Stimulated activated CD8-positive, alpha-beta memory T cell treated with anti-CD3 and anti-CD28 coated beads, Interleukin-4, amount 100 ng/mL, for 1 hour (primary cell): ENCODE measurements at places on chromosomes 2 and 18.

DNA sequence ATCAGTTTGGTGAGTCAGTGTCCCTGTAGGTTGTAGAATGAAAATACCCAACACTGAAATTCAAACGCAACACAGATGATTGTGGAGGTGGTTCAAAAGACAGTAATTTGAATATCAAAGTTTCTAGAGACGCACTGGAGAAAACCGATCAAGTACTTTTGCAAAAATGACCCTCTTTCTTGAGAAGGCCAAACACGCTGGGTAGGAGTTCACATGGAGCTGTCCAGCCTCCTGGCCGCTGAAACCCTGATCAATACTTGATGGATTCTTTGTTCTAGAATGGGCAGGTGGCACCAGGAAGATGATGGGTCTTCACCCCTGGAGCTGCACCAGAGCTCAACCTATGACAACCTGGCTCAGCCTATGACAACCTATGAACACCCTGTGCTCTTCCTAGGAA is 39.7 kb upstream of the UBE2F start:
- DNase-seq = no peak

DNA sequence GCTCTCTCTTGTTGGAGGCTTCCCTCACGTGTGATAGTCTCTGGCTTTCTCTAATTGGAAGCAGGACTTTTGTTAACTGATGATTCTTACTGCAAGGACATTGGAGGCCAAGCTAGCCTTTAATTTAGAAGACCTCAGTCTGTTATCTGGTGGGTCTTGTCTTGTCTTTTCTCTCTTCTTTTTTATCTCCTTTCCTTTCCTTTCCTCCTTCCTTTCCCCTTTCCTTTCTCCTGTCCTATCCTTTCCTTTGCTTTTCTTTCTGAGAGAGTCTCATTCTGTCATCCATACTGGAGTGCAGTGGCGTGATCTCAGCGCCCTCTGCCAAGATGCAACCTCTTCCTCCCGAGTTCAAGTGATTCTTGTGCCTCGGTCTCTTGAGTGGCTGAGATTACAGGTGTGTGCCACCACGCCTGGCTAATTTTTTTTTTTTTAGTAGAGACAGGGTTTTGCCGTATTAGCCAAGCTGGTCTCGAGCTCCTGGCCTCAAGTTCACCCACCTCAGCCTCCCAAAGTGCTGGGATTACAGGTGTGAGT is 18.1 kb downstream of the CCNYL1 start:
- DNase-seq = no peak

DNA sequence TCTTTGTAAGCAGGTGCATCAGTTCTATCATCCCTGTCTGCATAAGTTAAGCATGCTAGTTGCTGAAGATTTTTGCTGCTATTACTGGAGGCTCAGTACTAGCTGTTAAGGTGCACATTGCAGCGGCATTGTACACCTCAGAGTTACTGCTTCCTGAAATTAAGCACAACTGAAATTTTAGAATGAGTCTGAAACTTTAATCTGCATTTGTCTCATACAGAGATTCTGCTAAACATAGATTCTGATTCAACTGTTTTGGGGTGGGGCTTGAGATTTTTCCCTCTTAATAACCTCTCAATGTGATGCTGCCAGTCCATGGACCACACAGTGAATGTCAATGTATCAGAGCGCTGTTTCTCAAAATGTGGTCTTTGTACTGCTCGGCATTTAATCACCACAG is 585.7 kb upstream of the GCFC2 start:
- DNase-seq = no peak

GRCh38 chr18:65725251-65726050 is 25.4 kb upstream of the CDH7 start:
- no peak for DNase-seq

DNA sequence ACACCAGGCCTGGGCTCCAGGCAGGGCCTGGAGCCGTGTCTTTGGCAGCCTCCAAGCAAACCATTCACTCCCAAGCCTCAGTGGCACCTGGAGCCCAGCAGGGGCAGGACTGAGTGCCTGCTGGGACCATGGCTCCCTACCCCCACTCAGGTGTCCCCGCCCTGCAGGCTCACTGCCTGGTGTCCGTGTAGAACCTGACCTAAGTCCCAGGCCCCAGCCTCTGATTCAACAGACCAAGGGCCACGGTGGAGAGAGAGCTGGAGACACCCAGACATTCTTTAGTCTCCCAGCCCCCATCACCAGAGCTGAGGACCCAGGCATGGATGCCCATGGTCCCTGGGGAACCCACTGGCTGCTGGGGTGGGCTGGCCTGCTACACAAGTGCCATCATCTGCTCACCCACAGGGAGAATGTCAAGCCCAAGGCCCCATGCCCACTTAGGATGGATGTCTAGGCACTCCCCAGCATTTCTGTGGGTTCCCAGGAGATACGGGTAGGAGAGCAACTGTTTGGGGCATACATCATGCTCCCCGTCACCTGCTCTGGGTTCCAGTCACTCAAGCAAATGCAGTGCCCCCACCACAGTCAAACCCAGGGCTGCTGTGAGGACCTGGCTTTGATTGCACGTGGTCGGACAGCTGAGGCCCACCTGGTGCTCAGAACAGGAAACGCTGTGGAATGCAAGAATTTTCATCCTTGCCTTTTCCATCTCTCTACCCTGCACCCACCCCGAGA is 42.9 kb upstream of the ATG16L1 start:
- DNase-seq = no peak

- peak; percentile 62 for DNase-seq
Observed at GRCh38 chr18:69935319-69936190, 12.1 kb downstream of the CD226 start.

GRCh38 chr2:171244970-171245782 is 84.5 kb upstream of the TLK1 start:
- no peak for DNase-seq

DNA sequence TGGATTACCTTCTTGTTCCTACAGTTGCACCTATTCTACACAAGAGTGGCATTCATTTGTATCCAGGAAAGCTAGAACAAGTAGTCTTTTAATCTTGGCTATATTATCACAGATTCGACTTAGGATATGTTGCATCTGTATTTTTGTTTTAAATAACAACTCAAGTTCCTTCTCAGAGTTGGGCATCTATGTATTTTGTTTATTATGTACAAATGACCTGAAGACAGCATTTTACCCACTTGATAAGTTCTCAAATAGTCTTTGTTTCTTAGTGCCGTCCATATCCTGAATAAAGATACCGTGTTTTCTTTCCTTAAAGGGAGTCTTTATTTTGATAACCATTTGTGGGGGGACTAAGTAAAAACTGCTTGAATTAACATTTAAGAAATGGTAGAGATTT is 2.9 kb downstream of the ITPRID2 start:
- no peak for DNase-seq

DNA sequence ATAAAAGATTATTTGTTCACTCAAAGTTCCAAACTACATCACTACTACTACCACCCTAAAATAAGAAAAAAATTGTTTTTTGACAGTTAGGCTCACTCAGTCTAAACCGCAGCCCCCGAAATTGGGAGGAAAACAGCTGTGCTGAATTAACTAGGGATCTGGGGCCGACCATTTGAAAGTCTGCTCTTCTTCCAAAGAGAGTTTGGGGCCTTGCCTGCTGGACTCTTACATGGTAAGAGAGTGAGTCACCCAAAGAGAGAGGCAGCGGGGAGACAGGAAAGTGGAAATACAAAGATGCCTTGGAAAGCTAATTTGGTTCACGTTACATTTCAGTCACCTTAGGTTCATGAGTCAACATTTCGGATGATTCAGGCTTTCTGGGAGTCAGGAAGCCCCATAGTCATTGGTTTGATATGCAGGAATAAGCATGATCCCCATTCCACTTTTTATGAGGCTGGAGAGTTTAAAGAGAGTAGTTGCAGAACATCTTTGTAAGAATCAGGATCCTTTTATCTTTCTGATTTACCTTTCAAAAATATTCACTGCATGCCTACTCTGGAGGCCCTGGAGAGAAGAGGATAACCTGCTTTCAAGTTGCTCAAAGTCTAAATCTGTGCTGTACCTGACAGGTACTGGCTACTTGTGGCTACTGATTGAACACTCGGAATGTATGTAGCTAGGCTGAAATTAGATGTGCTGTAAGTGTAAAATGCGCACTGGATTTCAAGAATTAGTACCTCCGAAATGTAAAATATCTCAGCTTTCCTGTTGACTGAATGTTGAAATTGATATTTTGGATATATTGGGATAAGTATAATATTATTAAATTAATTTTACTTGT is 995 bp upstream of the RTN4 start:
- DNase-seq = peak; percentile 8

DNA sequence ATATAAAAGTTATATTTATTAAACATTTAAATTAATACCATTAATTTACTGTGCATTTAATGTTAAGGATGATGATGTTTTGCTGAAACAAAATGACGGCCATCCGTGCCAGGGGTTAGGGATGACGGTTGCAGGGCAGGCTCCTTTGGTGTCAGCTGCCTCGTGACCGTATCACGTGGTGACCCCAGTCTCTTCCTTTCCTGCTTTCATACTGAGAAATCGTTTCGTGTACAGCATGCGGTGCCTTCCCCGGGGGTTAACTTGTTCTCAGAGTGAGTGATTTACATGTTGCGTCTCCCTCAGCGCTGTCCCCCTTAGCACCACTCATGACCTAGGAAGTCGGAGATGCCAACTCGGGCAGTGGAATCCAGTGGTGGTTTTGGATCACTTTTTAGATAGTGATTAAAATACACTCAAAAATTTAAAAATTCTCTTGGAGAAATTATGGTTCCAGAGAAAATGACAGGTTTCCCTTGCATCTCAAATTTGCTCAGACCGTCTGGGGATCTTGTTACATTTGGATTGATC is 290.8 kb downstream of the GBX2 start:
- DNase-seq = no peak

GRCh38 chr2:75464348-75464946 is 96.3 kb downstream of the EVA1A start:
- no peak for DNase-seq

DNA sequence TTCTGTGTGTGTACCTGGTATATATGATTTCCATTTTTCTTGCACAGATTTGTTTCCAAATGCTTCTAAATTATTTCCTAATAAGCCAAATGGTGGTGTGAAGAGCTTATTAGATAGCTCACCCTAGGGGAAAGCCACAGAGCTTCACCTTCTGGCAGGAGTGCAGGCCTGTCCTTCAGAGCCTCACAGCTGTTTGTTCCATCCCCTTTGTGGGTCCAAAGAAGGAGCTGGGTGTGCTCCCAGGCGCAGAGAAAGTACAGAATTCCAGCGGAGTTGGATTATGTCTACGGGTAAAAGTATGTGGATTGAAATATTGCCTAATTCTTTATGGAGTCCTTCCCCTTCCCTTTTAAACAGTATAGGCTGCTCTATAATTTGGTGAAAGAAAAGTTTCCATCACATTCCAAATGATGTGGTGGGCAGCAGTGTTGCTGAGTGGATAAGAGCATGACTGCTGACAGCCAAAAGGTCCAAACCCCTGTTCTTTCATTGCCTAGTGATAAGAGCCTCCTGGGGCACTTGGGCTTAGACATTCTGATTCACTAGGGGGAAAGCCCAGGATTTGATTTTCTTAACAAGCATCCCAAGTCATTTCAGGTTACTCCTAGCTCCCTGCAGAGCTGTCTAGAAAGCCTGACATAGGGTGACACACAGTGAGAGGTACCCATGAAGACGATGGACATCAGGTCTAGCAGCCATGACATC is 86.6 kb downstream of the WDSUB1 start:
- DNase-seq = no peak

GRCh38 chr2:46195819-46196218 is 101.4 kb upstream of the EPAS1 start:
- DNase-seq = no peak

DNA sequence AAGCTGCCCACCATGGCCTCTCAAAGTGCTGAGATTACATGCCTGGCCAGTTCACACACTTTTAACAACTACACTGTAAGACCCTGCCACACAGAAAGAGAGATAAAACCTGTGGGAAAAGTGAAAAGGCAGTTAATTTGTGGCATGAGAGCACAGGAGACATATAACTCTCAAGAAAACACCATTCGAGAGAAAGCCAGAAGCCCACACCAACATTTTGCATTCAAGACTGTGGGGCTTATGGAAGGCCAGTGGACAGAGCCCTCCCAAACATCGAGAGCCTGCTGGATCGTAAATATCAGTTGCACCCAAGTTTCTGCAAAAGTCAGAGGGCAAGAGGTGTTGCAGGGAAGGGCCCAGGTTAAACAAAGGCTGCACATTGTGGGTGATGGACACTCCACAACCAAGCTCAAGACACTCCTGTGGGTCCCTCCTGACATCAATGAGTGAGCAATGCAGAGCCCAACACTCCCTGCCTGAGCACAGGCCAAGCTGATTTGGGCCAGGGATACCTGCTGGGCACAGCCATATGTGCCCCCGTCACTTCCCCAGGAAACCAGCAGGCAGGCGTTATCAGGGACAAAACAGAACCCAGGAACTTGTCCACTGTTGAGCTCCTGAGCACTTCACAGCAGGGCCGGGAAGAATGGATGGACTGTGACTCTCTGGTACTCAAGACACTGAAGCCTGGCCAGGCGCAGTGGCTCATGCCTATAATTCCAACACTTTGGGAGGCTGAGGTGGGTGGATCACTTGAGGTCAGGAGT is 114.4 kb downstream of the ZFP36L2 start:
- DNase-seq = no peak

GRCh38 chr2:69830045-69830905 is 815 bp downstream of the GMCL1 start:
- DNase-seq = peak; percentile 7

- DNase-seq = peak; percentile 13
Observed at GRCh38 chr2:174012347-174013314, 47.5 kb upstream of the SP3 start.

DNA sequence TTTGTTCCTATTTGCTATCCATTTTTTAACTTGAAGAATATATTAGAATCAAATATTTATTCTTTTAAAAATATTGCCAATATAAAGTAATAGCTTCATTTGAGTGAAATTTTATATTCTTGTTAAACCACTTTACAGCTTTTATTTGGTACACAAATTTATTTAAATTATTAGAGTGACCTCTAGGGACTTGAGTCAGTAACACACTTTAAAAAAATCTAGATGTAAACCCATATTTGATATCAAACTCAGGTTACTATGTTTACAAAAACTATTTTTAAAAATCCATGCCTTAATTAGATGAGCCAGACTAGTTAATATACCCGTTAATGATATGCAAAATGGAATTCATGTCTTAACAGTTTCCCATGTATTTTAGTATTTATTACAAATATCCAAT is 134.6 kb downstream of the MAP4K4 start:
- no peak for DNase-seq

- no peak for DNase-seq
Observed at GRCh38 chr2:72038524-72038923, 109.1 kb downstream of the CYP26B1 start.

- DNase-seq = no peak
Observed at GRCh38 chr2:219598308-219599078, 836 bp downstream of the STK11IP start.

GRCh38 chr2:139643139-139643538 is 862.9 kb upstream of the NXPH2 start:
- DNase-seq = no peak

DNA sequence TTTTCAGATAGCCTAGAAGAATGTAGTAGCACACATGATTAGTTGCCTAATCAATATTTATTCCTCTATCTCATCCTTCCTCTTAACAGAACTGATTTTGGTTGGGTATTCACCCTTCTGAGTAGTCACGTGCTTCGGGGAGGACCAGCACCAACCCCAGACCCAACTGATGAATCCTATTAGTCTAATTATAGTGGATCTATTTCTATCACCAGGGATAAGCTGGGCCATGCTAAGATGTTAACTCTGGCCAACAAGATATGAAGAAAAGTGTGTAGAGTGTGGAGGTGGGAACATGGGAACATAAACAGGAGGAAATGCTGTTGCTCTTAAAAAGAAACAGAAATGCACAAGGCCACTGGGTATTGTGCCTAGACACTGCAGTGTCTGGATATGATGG is 119.9 kb downstream of the THADA start:
- DNase-seq = no peak
